ENCODE measurements at places on chromosomes 12 and 14.
A peak's percentile ranks its signal among the peaks of the same experiment; 100 is the strongest.

DNA sequence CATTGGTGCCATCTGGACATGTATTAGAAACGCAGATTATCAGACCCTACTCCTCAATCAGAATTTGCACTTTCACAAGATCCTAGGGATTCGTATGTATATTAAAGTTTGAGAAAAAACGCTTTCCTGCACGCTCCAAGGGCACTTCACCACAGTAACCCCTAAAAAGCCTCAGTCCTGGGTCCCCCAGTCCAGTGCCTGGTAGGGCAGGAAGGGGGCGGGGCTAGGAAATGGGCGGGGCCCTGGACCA is 369 bp downstream of the DEPDC4 start:
- no peak for DNase-seq

- peak; percentile 23 for DNase-seq
Measured at GRCh38 chr12:122681814-122682213, 21.3 kb downstream of the HCAR2 start.

- DNase-seq = no peak
Measured at GRCh38 chr14:101586531-101587430, 25.5 kb downstream of the DIO3 start.

DNA sequence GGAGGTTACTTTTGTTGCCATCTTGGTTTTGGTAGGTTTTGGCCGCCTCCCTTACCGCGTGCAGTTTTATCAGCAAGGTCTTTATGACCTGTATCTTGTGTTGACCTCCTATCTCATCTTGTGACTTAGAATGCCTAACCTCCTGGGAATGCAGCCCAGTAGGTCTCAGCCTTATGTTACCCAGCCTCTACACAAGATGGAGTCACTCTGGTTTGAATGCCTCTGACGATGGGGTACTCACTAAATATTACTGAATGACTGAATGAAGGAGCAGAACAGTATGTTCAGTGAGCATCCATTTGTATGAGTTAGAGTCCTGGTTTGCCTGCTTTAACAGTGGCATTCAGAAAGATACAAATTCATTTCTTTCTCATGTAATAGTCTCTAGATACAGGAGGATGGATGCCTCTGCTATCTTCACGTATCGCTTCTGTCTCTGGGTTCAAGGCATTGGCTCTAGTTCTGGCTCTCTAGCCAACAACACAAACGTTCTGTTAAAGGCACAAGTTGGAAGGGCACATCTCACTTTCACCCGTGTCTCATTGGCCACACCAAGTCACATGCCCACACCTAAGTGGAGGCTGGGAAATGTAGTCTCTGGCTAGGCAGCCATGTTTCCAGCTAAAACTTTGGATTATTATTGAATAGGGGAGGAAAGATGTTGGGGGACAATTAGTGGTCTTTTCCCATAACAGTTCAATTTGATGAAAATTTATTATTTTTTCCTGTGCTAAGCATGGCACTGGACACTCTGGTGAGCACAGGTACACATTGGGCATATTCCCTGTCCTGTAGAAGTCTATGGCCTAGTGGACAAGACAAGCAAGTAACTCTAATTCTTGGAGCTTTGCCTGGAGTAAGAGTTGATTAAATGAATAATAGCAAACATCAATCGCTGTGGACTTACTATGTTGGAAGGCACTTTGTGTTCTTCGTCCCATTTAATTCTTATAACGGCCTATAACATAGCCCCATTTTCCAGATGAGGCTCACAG is 75.2 kb upstream of the RPH3A start:
- DNase-seq = no peak

- peak; percentile 0 for DNase-seq
Measured at GRCh38 chr14:45838597-45838996, 585.6 kb upstream of the MIS18BP1 start.

GRCh38 chr14:103718572-103718971 is 3.0 kb downstream of the ZFYVE21 start:
- DNase-seq = peak; percentile 65

GRCh38 chr14:70773182-70773862 is 36.0 kb downstream of the MAP3K9 start:
- no peak for DNase-seq

DNA sequence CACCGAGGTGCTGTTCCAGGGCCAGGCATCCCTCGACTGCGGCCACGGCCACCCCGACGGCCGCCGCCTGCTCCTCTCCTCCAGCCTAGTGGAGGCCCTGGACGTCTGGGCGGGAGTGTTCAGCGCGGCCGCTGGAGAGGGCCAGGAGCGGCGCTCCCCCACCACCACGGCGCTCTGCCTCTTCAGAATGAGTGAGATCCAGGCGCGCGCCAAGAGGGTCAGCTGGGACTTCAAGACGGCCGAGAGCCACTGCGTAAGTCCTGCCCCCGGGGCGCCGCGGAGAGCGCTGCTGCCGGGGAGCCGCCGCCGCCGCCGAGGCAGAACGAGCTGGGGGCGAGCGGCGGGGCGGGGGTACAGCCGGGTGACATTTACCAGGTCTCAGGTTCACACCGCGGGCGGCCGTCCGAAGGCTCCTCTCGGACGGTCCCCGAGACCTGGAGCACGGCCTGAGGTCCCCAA is 1.4 kb downstream of the PLXNC1 start:
- no peak for DNase-seq

DNA sequence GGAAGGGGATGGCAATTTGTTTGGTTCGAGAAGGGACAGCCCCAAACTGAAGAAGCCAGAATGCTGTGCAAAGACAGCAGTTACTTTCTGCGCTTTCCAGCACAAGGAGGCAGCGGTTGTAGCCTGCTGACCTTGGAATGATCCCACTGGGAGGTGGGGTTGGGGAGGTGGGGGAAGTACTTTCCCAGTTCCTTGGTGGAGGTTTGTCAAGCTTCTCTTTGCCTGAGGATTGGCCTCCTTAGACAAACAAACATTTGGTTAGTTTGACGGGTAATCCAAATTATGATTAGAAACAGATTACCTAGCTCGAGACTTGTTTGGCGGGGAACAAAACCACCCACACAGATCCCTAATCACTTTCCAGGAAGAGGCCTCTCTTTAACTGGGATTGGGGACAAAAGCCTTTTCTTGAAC is 79.1 kb upstream of the EGLN3 start:
- peak; percentile 13 for DNase-seq

GRCh38 chr14:98328496-98328895 is 943.5 kb downstream of the BCL11B start:
- no peak for DNase-seq

Data from astrocyte of the spinal cord (primary cell).